ENCODE measurements at places on chromosomes 13 and 19.

GRCh38 chr13:110113284-110113764 is 193.6 kb downstream of the COL4A1 start:
- DNase-seq, result no peak

DNA sequence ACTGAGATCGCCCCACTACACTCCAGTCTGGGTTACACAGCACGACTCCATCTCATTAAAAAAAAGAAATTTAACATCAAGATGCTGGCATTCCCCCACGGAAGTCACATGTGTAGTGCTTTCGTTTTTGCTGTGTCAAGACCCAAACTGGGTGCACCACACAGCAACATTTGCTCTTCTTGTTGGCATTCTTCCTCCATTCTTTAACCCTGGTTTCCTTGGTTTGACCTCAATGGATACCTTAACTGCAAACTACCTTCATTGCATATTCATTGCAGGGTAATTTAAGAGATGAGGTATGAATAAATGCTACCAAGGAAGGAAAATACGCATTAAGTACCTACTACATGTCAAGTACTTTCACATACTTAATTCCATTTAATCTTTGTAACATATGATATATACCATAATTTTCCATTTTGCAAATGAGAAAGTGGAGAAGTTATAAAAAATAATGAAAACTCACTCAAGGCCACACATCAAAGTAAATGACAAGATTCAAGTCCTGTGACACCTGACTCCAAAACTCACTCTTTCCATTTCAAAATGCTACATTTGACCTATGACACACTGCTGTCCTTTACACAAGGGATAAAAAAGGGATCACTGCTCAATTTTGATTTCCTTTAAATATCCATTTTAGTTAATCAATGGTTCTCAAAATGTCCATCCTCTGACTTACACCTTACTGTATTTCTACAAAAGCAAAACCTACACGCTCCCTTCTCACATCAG is 59.2 kb downstream of the STK24 start:
- no peak for DNase-seq

DNA sequence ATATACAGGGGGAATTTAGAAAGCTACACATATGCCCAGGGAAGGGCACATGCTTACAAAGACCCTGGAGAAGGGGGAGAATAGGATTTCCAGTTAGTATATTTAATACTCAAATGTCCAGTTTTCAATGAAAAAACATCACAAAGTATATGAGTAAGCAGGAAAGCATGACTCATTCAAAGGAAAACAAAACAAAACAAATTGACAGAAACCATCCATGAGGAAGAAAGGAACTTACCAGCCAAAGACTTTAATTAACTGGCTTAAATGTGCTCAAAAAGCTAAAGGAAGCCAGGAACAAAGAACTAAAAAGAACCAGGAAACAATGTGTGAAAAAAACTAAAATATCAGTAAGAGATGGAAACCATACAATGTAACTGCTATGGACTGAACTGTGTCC is 716.2 kb upstream of the ARGLU1 start:
- no peak for DNase-seq

GRCh38 chr19:38683393-38684077 is 36.1 kb downstream of the ACTN4 start:
- no peak for DNase-seq

- DNase-seq, result no peak
These were observed 17.6 kb upstream of the TUBGCP3 start for GRCh38 chr13:112605531-112605990.

DNA sequence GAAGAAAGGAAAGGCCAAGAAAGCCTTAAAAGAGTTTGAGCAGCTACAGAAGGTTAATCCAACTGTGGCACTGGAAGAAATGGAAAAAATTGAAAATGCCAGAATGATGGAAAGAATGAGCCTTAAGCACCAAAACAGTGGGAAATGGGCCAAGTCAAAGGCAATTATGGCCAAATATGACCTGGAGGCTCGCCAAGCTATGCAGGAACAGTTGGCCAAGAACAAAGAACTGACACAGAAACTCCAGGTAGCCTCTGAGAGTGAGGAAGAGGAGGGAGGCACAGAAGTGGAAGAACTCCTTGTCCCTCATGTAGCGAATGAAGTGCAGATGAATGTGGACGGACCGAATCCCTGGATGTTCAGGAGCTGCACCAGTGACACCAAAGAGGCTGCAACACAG is 5.1 kb downstream of the UTP14C start:
- no peak for DNase-seq

DNA sequence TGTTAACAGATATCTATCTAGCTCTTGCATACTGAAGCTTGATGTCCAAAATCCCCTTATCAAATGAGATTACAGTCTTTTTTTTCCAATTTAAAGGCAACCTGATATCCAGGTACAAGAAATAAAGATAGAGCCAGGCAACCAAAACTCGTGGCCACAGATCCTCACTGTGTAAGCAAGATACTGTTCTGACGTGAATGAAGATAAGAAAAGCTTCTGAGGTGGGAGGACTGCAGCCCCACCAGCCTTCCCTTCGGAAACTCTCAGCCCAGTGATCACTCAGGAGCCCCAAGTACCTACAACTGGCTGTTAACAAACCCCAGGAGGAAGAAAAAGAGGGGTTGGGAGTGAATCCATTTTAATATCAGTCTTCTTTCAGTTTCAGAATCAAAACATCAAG is 191.6 kb downstream of the EFNB2 start:
- DNase-seq, result no peak

- no peak for DNase-seq
These were observed 6.3 kb downstream of the SLC17A7 start for GRCh38 chr19:49434907-49435583.

DNA sequence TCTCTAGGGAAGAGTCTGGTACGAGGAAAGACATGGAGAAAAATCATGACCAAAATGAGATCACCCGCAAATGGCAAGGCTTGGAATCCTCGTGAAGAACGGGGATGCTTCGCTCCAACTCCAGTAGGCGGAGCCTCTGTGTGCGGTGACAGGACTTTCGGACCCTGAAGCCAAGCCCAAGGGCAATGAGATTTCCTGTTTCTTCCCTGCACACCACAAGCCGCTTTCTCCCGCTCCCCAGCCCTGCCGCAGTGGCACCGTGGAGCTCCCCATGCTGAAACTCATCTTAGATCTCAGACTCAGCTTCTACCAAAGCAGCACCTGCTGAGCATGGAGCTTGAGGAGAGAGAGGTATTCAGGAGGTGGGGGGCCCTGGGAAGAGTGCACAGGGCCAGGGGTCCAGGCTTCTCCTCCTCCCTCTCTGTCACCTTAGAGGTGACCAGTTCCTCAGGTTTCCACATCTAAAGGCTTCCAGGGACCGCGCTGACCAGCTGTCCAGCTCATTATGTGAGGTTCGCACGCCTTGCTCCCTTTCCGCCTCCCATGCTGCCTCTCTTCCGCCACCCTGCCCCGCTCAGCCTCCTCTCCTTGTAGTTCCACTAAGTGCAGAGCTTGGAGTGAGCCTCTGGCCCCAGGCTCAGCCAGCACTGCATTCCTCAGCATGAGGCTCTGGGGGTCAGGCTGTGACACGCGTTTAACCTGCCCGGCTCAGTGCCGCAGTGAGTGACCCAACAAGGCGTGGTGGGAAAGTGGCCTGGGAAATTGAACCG is 153.8 kb upstream of the SOX1 start:
- no peak for DNase-seq

DNA sequence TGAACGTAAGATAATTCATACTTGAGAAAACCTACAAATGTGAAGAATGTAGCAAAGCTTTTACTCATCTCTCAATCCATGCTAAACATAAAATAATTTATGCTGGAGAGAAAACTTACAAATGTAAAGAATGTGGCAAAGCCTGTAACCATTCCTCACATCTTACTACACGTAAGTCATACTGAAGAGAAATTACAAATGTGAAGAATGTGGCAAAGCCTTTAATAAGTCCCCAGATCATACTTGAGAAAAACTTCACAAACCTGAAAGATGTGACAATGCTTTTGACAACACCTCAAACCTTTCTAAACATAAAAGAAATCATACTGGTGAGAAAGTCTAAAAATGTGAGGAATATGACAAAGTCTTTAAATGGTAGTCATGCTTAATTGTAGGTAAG is 89.4 kb downstream of the ZNF675 start:
- DNase-seq, result no peak

GRCh38 chr19:3407556-3408516 is 41.5 kb downstream of the NFIC start:
- DNase-seq, result no peak

DNA sequence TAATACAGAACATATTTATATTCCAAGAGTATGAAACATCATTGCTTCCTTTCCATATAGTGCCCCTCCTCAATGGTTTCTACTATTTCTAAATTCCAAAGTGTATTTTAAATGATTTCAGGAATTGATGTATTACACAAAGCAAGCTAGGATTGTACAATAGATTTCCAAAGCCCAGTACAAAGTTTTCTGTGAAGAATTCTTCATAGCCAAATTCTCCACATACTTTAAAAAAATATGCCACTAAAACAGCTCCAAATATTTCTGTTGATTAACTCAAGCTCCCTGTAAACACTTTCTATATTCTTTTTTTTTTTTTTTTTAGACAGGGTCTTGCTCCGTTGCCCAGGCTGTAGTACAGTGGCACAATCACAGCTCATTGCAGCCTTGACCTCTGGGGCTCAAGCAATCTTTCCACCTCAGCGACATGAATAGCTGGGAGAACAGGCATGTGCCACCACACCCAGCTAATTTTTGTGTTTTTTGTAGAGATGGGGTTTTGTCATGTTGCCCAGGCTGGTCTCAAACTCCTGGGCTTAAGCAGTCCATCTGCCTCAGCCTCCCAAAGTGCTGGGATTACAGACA is 50.6 kb downstream of the ELF1 start:
- DNase-seq, result no peak

DNA sequence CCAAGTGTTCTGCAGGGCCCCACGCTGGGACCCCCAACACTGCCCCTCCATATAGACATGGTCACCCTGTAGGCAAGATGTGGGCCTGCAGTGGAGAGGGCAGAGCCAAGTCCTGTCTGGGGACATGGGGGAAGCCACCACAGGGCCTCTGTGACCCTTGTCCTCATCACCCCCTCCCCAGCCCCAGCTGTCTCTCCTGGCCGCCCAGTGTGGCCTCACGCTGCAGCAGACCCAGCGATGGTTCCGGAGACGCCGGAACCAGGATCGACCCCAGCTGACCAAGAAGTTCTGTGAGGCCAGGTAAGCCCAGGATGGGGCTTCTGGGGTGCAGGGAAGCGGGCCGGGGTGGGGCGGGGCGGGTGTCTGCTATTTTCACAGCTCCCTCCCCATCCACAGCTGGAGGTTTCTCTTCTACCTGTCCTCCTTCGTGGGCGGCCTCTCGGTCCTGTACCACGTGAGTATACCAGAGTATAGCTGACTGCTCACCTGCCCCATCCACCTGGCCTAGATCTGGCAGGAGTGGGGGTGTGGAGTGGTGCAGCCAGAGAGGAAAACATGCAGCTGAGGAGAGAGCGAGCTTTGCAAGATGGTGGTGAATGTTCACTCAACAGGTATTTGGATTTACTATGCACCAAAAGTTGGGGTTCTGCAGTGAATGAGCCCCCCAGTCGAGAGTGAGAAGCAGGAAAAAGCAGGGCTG is 46.4 kb downstream of the CERS4 start:
- DNase-seq, result no peak

GRCh38 chr13:70630247-70630646 is 522.0 kb upstream of the KLHL1 start:
- no peak for DNase-seq

- no peak for DNase-seq
These were observed 535 bp downstream of the CDKN2D start for GRCh38 chr19:10568062-10568825.

GRCh38 chr19:11807099-11807380 is 7.0 kb upstream of the ZNF440 start:
- DNase-seq, result no peak

- DNase-seq, result no peak
These were observed 6.8 kb upstream of the RGL3 start for GRCh38 chr19:11425719-11426457.

DNA sequence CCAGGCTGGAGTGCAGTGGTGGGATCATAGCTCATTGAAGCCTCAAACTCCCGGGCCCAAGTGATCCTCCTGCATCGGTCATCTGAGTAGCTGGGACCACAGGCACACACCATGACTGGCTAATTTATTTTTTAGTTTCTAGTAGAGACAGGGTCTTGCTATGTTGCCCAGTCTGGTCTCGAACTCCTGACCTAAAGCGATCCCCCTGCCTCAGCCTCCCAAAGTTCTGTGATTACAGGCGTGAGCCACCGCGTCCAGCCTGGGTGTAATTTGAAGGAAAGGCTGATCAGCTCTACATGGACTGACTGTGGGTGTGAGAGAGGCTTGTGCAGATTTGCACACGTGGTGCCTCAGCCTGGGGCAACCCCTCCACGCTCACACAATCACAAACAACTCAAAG is 31.1 kb downstream of the ADGRL1 start:
- no peak for DNase-seq

DNA sequence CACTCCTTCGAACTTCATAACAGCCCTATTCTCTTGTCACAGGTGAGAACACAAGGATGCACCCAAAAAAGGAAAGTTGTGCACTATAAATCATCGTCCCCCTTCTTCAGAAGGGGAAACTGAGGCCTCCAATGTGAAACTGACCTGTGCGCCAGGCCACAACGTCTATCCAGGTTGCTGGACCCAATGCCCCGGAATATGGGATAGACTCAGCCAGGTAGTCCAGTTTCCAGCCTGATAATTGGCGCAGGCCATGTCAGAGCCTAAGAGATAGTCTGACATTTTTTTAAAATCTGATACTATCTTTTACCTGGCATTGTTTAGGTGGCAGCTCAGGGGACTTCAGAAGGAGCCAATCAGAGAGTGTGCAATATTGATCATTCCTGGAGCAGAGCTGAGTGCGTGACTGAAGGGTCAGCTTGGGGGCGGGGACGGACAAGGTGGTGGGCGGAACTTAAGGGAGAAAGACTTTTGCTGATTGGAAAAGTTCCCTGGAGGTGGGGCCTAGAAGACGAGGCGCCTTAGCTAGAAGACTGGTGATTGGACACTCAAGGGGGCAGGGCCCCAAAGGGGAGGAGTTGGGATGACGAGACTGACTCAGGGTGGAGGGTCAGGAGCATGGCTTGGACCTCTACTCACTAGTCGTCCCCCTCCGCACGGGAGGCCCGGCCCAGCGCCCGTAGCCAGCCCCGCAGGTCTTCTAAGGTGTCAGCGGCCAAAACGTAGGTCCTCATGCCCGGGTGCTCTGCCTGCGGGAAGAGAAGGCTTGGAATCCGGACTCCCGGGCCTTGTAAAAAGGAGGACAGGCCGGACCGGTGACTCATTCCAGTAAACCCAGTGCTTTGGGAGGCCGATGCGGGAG is 8.5 kb downstream of the PLEKHA4 start:
- DNase-seq, result no peak

DNA sequence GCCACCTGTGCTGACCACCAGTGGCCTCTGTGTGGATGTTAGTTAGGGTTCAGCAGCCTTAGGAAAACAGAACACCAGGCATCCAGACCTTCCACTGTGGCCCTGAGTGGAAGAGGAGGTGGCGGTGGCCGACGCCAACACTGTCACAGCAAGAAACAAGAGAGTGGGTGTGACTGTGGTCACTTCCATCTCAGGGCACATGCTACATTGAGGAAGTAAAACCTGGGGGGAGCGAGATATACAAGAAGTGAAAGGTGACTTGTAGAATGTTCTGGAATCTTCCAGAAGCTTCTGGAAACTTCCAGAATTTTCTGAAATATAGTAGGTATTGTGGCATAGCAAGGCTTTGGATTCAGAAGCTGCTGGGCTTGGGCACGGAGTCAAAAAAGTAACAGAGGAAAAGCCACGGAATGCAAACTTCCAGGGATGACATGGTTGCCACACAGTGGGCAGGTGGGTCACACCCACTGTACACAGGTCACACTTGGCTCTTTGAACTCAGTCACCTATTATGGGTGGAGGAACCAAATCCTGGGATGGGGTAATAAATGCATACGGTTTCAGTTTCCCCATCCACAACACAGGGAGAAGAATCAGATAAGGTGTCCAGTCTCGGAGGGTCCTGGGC is 24.3 kb downstream of the GNG7 start:
- no peak for DNase-seq

- no peak for DNase-seq
These were observed 142.2 kb downstream of the SIPA1L3 start for GRCh38 chr19:38049105-38049649.

All from cortex of kidney (tissue), 1 donor.